DND-41 (cell line): ENCODE measurements at places on chromosomes 4 and X.

DNA sequence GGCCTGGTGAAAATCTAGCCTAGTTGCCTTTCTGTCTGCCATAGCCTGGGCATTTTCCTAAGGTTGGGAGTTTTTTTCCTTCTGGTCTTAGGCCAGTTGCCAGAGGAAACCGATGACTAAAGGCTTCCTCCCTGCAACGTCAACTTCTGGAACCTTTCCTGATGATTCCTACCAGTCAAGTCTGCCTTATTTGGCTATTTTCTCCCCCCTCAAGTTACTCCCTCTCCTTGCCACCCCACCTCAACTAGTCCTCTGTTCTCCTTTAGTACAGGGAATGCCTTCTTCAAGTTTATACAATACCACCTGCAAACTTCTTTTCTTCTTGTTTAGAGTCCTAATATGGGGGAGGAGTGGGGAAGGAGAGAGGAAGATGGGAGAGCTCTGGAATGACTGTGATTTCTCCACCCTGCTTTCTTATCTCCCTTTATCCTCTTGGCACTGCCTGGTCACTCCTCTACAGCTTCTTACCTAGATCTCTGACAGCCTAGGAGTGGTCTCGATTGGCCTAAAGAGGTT, 10.6 kb downstream of the MSN start:
- DNase-seq: no peak

GRCh38 chrX:110320381-110320987, 2.6 kb upstream of the AMMECR1 start:
- no peak for DNase-seq

DNA sequence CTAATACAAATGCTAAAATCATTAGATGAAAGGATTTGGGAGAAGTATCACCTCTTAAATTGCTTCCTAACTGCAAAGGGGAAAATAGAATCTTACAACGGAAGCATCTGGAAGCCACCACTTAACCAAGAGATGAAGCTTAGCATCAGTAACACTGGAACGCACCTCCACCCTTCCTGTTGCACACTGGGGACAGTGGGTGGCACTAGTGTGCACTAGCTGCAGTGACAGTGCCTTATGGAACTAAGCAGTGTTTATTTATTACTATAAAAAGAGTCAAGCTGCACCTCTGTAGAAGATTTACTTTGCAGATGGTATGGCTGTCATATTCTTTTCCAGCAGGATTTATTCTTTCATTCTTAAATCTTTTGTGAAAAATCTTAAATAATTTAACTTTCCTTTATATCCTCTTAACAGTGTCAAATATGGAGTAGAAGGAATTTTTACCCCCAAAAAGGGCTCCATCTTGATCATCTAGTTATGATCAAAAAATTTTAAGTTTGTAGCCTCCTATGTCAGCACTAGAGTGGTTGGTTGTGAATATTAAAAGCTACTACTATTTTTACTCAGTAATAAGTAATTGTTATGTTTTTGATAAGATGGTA, 76.7 kb downstream of the SCD5 start:
- DNase-seq: peak; percentile 56

DNA sequence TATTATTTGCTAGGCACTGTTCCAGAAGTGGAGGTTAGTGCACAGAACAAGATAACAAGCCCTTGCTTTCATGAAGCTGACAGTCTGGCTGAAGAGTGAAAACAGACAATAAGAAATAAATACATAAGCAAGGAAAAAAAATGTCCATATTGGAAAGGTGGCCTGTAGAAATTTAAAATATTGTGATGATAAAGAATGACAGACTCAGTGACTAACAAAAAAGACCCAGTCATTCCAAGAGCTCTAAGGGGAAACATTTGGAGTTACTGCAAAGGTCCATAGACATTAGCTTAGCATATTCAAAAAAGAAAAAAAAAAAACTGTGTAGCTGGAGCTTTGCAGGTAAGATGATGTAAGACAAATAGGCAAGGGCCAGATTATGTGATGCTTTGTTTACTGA, 1.0 kb upstream of the ANTXR2 start:
- DNase-seq: no peak

DNA sequence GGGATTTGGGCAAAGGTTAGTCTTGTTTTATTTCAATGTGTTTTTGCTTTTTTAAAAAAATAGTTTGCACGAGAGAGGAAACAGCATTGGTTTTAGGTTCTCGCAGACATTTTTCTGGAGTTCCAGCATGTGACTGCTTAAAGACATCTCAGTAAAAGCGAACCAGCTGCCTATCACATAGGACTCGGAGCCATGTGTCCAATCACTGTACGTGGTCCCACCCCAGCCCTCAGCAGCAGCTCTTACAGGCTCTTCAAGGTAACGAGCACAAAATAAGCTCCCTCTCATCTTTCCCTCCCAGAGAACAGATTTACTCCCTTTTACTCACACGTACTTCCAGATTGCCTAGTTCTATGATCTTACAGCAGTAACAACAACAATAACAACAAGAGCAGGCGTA, 68.7 kb downstream of the MCF2 start:
- DNase-seq: no peak

GRCh38 chr4:150140774-150141400, 62.6 kb downstream of the DCLK2 start:
- DNase-seq: no peak

DNA sequence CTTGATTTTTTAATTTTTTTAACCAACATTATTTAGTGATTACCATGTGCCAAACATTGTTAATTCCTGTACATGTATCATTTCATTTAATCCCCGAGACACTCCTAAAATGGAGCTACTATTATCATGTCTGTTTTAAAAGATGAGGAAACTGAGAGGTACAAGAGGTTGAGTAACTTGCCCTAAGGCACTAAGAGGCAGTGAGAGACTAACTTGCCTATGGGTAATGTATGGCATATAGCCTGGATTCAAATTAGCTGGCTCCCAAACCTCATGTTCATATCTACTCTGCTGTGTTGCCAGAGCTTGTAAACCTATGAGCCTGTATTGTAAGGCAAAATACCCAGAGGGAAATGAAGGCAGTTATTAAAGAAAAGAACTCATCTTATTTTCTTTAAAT, 443.6 kb downstream of the IL15 start:
- no peak for DNase-seq

- peak; percentile 87 for DNase-seq
Measured at GRCh38 chrX:148310426-148311165, 189.8 kb upstream of the AFF2 start.

DNA sequence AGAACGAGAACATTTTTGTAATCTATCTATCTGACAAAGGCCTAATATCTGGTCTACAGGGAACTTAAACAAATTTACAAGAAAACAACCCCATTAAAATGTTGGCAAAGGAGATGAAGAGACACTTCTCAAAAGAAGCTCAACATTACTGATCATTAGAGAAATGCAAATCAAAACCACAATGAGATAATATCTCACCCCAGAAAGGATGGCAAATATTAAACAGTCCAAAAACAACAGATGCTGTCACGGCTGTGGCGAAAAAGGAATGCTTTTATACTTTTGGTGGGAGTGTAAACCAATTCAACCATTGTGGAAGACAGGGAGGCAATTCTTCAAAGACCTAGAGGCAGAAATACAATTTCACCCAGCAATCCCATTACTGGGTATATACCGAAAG, 2284.8 kb downstream of the ARAP2 start:
- DNase-seq: no peak

- no peak for DNase-seq
Measured at GRCh38 chr4:79651456-79651855, 243.4 kb upstream of the GK2 start.

GRCh38 chrX:38124000-38124399, 96.7 kb downstream of the SRPX start:
- no peak for DNase-seq

- no peak for DNase-seq
Measured at GRCh38 chr4:55770662-55771061, 48.9 kb upstream of the EXOC1L start.

DNA sequence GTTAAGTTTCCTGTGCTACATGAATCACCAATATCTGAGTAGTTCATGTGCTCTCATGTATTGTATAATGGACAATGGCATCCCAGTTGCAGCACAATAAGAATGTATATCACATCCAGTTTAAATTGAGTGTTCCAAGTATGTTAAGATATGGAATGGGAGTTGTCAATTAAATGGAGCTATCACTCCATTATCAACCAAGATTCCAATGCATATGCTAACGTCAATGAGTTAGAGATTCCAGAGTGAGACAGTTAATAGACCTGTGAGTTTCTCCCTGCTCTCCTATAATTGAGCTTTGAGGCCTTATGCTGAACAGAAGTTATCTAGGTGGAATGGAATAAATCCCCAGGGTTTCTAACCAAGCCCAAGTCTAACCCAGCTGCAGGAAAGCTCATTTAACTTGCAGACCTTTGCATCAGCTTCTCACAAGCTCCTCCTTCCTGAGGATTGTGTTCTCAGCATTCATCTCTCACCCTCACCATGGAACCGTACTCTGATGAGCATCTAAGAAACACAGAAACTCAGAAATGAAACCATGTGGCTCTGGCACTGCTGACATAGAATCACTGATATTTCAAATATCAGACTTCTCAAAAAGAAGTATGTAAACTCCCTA, 84.8 kb downstream of the TIGD2 start:
- DNase-seq: no peak

GRCh38 chrX:24190500-24191156, 41.1 kb downstream of the ZFX start:
- DNase-seq: no peak

- DNase-seq: peak; percentile 13
Measured at GRCh38 chrX:110003167-110004156, 548 bp downstream of the TMEM164 start.

- DNase-seq: no peak
Measured at GRCh38 chr4:10273030-10273429, 156.4 kb upstream of the WDR1 start.

GRCh38 chrX:130395341-130395740, 6.4 kb upstream of the RBMX2 start:
- DNase-seq: no peak

- DNase-seq: no peak
Measured at GRCh38 chrX:41110801-41111625, 25.8 kb downstream of the USP9X start.

GRCh38 chr4:101593666-101594065, 196.9 kb upstream of the BANK1 start:
- DNase-seq: no peak
